Fibroblast of lung (primary cell): ENCODE measurements at places on chromosomes 16 and 17. TPM values are rescaled to one million over a fixed set of nuclear protein-coding genes. Genes with fewer than 3 reads are reported as not detected.

Gene AATK
- polyA plus RNA-seq: 0.10 and 0.16 TPM in 2 replicates

Gene CCL3
- not detected in 2 replicates for polyA plus RNA-seq

Gene CD300A
- not detected in 2 replicates for polyA plus RNA-seq

Gene TMEM114
- polyA plus RNA-seq: not detected in 2 replicates

Gene CDH3
- 0.05 and 0.14 TPM in 2 replicates for polyA plus RNA-seq

Gene MMP2
- 760 and 1,609 TPM in 2 replicates for polyA plus RNA-seq

Gene TNFRSF13B
- polyA plus RNA-seq: not detected in 2 replicates

Gene ST6GALNAC2
- 0.42 and 1.3 TPM in 2 replicates for polyA plus RNA-seq

Gene ATP2A3
- polyA plus RNA-seq: 0.25 and 1.3 TPM in 2 replicates

Gene HEATR9
- not detected in 2 replicates for polyA plus RNA-seq

GRCh38 chr17:6894206-6894528 is 62.6 kb upstream of the TEKT1 start:
- no peak for DNase-seq

GRCh38 chr16:4160658-4161430 is 44.6 kb upstream of the ADCY9 start:
- no peak for DNase-seq

DNA sequence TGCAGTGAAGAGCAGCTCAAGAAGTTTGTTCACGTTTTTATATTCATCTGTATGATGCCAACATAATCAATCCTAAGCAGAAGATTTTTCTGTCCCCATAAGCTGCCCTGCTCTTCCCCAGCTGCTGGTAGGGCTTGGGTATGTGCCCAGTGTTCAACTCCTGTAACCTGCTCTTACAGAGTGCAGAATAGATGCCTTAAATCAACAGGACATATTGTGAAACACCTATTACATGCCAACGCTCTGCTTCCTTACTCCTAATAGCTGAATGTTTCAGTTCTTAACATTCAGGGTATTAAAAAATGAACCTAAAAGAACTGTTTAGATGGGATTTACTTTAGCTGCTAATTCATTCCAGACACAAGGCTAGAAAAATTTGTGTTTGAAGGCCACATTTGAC is 190.9 kb downstream of the HS3ST3A1 start:
- no peak for DNase-seq

DNA sequence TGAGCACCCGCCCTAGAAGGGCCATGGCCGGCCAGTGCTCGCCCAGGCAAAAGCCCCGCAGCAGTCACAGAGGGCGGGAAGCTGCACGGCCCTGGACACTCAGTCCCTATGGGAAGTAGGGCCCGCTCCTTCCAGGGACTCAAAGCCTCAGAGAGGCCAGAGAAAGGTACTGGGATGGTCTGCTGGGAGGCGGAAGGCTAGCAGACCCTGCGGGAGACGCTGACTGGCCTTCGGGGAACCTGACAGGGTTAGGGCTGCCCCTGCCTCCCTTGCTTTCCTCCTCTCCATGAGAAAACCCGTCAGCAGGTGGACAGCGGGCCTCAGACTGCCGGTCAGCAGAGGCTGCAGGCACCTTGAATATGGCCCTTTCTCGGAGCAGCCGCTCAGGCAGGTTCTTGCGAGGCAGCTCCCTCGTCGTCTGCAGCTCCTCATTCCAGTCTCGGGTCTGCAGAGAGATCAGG is 11.5 kb downstream of the CLUH start:
- no peak for DNase-seq

- DNase-seq: peak; percentile 54
These were observed 987 bp upstream of the HASPIN start for GRCh38 chr17:3722716-3723115.

DNA sequence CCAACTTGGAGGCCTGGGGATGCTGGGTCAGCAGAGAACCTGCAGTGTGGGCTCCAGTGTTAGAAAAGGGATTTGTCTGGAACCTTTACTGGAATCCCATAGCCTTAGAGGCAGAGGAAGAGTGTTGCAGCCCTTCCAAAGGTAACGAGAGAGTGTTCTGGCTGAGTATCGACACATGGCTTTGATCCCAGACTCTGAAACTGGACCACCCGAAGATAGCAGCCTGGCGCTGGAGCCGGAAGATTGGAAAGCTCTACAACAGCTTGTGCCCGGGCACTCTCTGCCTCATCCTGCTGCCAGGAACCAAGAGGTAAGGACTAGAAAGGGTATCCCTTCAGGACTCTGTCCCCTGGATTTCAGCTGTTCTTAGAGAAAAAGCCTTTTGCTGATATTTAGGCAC is 39.7 kb downstream of the REXO5 start:
- no peak for DNase-seq

DNA sequence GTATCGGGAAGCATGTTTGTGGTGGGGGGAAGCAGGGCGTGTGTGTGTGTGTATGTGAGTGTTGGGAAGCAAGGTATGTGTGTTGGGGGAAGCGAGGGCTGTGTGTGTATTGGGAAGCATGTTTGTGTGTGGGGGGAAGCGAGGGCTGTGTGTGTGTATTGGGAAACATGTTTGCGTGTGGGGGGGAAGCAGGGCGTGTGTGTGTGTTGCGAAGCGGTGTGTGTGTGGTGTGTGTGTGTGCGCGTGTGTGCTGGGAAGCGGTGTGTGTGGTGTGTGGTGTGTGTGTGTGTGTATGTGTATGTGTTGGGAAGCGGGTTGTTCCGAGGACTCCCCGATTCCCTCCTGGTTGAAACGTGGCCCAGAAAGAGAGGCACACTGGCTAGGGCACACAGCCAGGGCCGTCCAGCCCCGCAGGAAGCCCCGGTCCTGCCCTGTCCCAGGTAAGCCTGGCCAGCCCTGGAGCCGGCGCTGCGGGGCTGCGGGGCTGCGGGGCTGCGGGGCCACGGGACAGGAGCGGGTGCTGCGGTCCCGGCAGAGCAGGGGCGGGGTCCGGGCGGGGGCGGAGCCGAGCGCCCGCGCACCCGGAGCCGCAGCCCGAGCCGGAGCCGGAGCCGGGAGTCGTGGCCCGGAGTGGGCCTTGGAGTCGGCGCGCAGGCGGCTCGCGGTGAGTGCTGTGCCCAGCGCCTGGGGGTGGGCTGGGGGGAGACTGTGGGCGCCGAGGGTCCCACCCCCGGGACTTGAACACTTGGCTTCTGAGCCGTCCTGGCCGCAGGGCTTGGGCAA is at the start of gene NOD2:
Gene NOD2, plus strand, starts transcription at position 608 of the 783 bp plus-strand sequence. CDS start 5,890 bp downstream, outside the sequence.
- no peak for DNase-seq

DNA sequence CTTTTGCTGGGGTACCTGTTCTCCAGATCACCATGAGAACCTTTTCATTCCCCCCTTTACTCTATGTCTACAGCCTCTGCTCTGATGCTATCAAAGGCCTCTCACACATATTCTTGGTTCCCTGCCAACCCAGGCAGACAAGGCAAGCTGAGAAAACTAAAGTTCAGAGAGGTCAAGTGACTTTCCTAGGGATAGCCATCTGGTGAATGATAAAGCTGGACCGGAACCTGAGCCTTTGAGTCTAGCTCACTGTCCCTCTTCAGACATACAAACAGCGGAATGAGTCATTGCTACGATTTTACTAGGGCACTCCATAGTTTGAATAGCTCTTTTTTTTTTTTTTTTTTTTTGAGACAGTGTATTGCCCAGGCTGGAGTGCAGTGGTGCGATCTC is 73.3 kb downstream of the XYLT1 start:
- DNase-seq: peak; percentile 86

GRCh38 chr17:6279659-6280058 is 155.3 kb downstream of the AIPL1 start:
- no peak for DNase-seq

DNA sequence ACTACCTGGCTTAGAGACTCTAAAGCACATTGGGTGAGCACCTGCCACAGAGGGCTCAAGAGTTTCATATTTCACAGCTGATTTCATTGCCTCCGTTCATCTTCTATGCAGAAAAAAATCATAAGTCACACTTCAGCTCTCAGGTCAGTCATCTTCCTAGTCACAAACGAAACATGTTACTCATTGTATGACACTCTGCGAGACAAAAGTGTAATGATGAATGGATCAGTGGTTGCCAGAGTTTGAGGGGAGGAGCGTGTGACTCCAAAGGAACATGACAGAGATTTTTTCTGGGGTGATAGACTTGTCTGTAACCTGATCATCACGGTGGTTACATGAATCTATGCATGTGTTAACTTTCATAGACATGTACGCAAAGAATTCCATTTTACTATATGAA is 195.2 kb upstream of the CNTNAP4 start:
- DNase-seq: no peak

DNA sequence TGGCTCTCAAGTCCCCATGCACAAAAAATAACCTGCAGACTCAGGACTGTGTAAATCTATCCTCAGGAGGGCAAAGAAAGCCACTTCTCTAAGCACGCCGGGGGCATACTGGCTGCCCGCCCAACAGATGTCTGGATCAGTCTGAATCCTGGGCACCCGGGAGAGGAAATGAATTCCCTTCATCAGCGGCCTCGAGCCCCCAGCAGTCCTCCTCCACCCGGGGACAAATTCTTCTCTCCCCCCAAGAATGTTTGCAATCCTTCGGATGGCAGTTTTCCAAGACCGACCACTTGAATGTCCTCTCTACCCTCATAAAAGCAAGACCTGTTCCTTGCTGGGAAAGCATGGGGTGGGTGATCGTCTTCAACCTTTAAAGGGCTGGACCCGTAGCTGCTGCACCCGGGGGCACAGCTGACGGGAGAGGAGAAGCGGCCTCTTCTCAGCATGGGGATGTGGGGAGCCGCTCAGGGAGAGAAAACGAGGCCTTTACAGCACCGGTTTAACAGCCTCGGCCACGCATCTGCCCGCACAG is 9.4 kb upstream of the MAP2K3 start:
- no peak for DNase-seq
